Effector memory CD8-positive, alpha-beta T cell (primary cell): ENCODE measurements at places on chromosomes 12 and 14.

- no peak for DNase-seq
- H3K27me3 ChIP-seq, result peaks cover 21% of the 10 kb centered on the region
- no peak overlapping the region for H3K27ac ChIP-seq
- H3K4me3 ChIP-seq, result no peak overlapping the region
- H3K4me1 ChIP-seq, result no peaks in the 10 kb centered on the region
- peaks cover 5% of the 10 kb centered on the region for H3K36me3 ChIP-seq
These were observed 17.1 kb downstream of the SYNDIG1L start for GRCh38 chr14:74408870-74409269.

GRCh38 chr12:125243811-125244210 lies 178.6 kb downstream of the AACS start:
- no peak for DNase-seq
- H3K27me3 ChIP-seq, result peaks cover 63% of the 10 kb centered on the region
- no peaks in the 10 kb centered on the region for H3K4me1 ChIP-seq
- H3K4me3 ChIP-seq, result no peak overlapping the region
- H3K36me3 ChIP-seq, result no peaks in the 10 kb centered on the region

DNA sequence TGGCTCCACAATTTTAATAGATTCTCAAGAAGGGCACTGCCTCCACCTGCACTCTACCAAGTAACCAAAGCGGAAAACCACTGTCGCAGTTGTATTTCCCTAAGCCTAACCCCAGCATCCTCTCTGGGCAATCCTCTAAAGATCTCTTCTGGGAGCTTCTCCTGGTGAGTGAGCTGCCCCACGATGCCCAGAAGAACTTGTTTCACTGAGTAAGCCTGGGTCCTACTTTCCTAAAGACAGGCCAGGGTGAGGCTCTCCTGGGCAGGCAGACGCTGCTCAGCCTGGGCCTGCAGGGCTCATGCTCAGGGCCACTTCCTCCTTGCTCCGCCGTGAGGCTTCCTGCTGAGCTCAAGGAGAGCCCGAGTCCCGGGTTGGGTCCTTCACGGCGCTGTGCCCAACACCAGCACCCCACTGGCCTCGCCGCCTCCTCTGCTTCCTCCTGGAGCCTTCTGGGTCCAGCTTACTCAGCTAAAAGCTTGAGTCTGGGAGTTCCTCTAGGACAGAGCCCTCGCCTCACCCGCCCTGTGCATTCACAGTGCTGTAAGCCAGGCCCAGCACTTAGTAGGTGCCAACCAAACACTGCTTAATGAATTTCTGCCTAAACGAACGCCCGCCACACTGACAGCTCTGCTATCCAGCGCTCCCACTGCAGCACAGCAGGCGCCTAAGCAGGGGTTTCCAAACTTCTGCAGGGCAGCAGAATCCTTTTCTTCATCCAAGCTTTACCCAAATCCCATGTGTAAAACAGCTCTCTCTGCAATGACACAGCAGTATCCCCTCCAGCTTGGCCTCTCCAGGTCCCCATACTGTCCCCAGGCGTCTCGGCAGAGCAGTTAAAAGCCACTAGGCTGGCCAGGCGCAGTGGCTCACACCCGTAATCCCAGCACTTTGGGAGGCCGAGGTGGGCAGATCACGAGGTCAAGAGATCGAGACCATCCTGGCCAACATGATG lies 5.7 kb downstream of the RAB35 start:
- H3K27me3 ChIP-seq, result no peaks in the 10 kb centered on the region
- peak overlapping the region; percentile 88 for H3K27ac ChIP-seq
- peaks cover 67% of the 10 kb centered on the region for H3K4me1 ChIP-seq
- DNase-seq, result peak; percentile 33
- H3K36me3 ChIP-seq, result peaks cover 64% of the 10 kb centered on the region
- H3K4me3 ChIP-seq, result peak overlapping the region; percentile 83

DNA sequence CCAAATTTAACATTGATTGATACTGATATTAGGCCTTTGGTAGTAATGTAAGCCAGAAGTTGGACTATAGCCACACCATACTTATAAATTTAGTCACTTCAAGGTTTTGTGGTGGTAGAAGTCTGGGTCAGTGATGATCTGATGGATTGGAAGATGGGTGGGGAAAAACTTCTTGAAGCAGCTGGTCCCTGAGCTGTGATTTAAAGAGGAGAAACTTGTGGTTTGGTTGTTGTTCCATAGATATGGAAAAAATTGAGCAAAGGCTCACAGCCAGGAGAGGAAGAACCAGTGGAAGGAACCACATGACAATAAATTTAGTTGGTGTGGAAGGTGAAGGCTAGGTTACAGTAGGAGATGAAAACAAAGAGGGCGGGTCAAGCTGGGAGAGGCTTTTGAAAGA lies 26.1 kb downstream of the PTHLH start:
- no peaks in the 10 kb centered on the region for H3K36me3 ChIP-seq
- no peaks in the 10 kb centered on the region for H3K4me1 ChIP-seq
- H3K27me3 ChIP-seq, result peaks cover 20% of the 10 kb centered on the region
- no peak for DNase-seq

DNA sequence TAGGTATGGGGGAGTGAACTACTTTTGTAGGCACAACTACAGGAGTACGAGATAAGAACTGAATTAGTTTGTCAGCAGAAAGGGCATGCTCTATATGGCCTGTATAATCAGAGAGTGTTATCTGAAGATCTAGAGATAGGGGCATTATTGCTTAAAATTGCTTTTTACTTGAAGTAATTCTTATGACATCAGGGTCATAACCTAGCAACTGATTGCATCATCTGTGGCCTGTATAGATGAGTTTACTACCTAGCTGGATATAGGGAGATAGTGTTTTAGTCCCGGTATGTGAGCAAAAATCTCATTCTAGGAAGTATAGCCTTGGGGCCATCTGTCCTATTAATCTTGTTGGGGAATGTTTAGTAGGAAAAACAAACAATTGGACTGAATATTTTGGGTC lies 142.7 kb downstream of the TMEM117 start:
- H3K27me3 ChIP-seq, result no peaks in the 10 kb centered on the region
- no peak overlapping the region for H3K4me3 ChIP-seq
- no peaks in the 10 kb centered on the region for H3K36me3 ChIP-seq
- H3K27ac ChIP-seq, result no peak overlapping the region
- no peak for DNase-seq

GRCh38 chr14:104523546-104523935 lies 56.0 kb upstream of the C14orf180 start:
- H3K4me3 ChIP-seq, result no peak overlapping the region
- H3K4me1 ChIP-seq, result no peaks in the 10 kb centered on the region
- DNase-seq, result no peak
- H3K27ac ChIP-seq, result no peak overlapping the region

- no peak for DNase-seq
- no peak overlapping the region for H3K4me3 ChIP-seq
- H3K27ac ChIP-seq, result no peak overlapping the region
- H3K27me3 ChIP-seq, result no peaks in the 10 kb centered on the region
- no peaks in the 10 kb centered on the region for H3K36me3 ChIP-seq
These were observed 22.8 kb downstream of the ERC1 start for GRCh38 chr12:1013618-1014489.

DNA sequence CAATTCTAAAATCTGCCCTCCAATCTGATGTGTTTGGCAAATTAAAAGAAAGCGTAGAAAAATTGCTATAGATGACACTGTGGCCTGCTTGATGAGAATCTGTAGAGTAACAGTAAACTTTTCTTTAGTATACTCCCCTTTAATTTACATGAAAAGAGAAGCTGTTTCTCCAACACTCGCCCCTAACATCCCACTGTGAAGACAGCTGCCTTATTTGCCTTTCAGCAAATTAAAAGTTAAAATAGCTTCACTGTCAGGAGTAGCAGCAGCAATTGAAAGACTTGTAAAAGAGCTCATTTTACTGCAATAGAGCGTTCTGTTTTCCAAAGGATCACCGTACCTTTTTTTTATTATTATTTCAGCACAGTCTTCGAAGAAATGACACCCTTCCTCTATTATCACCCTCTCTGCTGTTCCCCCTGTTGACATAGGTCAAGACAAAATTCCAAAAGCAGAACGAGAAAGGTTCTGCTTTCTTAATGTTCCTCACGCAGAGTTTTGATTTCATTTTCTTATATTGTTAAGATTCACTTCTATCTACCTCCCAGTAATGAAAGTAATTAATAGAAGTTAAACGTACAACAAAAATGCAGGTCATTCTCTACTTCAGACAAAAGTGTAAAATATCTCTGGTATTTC lies 153.5 kb upstream of the USP15 start:
- DNase-seq, result no peak
- H3K4me3 ChIP-seq, result no peak overlapping the region
- no peaks in the 10 kb centered on the region for H3K4me1 ChIP-seq
- H3K36me3 ChIP-seq, result no peaks in the 10 kb centered on the region
- H3K27ac ChIP-seq, result no peak overlapping the region

- no peak overlapping the region for H3K4me3 ChIP-seq
- peaks cover 24% of the 10 kb centered on the region for H3K27me3 ChIP-seq
- H3K36me3 ChIP-seq, result peaks cover 5% of the 10 kb centered on the region
- DNase-seq, result no peak
- H3K27ac ChIP-seq, result no peak overlapping the region
These were observed 5.1 kb downstream of the E2F7 start for GRCh38 chr12:77060136-77060882.
